ENCODE measurements at places on chromosomes 3 and 15. TPM values are rescaled to one million over a fixed set of nuclear protein-coding genes. Genes with fewer than 3 reads are reported as not detected.

DNA sequence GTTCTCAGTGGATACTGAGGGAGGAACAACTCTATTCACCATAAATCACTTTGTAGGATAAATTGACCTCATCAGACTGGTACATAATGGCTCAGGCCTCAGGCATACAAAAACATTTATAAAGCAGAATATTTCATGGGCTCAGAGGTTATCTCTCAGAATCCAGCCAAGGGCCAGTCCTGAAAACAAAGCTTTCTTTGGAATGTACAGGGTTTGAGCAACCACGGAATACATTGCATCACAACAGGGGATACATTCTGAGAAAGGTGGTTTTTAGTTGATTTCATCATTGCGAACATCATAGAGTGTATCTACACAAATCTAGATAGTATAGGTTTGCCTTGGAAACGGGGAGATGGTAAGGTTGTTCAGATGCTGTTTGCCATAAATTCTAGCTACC, 33.4 kb upstream of the CTDSPL2 start:
- no peak for DNase-seq

DNA sequence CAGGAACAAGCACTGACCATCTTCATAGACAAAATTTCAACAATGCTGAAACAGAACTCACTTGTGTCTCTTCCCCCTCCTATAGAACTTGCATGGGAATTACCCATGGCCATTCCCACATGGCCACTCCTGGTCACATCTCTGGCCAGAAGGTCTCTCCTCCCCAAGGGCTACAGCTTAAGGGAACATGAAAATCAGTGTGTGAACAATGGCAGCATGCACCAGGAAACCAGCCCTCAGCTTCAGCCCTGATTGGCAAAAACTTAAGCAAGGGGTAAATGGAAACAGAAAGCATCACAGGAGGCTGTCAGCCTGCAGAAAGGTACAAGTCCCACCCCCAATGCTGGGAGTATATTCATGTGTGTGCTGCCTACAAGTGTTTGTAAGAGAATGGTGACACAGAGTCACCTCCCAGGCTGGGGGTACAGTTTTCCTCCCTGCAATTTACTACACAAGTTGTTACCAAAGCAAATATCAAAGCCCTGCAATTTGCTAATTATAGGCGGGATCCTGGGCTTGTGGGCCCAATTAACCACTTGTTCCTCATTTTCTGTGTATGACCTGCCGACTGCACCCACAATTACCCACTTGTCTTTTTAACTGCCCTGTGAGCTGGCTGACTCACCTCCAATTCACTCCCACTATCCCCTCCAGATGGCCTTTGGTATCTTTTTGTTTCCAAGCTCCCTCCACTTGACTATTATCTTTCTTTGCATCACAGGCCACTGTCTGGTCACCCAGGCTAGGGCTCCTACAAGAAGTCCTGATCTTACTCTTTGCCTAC, 84.4 kb upstream of the HES1 start:
- DNase-seq: no peak

DNA sequence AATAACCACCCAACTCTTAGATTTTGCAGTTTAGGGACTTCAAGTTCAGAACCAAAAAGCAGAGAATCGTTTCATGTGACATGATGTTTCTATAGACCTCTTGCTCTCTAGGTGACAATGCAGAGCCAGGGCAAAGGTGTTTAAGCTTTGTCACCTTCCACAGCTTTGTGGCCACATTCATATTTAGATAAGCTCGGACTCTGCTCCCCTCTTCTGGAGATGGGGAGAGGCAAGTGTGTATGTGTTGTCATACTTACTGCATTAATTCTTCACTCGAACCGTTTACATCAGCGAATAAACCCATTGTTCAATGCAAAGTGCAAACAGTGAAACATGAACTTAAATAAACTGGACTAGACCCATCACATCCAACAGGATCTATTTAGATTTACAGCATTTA, 33.2 kb downstream of the ST3GAL6 start:
- DNase-seq: no peak

DNA sequence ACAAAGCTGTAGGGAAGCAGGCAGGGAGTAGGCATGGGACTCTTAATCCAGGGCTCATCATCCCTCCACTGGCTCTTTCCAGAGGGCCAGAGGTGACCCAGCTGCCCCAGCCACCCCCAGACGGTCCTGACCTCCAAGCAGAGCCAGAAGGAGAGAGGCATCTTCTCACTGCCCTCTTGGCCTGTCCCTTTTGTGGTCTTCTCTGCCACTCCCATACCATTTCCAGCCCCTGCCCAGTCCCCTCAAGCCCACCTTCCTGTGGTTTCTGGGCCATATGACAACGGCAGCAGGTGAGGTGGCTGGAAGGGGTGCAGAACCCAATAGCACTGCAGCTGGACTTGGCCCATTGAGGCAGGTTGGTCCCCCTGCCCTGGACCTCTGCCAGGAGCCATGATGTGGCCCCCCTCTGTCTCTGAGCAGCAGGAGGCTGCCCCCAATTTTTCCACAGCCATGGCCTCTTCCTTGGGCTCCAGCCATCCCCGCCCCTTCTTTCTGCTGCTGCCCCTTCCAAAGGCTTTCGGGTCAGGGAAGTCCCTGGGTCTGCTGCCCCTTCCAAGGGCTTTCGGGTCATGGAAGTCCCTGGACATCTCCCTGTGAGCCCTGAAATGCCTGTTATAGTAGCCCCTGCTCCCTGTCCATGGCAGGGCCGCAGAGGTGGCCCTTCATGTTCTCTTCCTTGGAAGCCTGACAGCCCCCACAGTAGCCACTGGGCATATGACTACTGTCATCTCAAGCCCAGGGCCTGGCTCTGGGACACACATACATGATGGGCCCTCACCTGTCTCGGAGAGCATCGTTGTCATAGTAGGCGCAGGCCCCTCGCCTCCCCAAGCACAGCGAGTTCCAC, 39.5 kb upstream of the RAB6B start:
- DNase-seq: no peak

DLEC1 gene
- total RNA-seq: 0.26 TPM
